AML-193 (cell line): ENCODE measurements at places on chromosomes 4 and X.

DNA sequence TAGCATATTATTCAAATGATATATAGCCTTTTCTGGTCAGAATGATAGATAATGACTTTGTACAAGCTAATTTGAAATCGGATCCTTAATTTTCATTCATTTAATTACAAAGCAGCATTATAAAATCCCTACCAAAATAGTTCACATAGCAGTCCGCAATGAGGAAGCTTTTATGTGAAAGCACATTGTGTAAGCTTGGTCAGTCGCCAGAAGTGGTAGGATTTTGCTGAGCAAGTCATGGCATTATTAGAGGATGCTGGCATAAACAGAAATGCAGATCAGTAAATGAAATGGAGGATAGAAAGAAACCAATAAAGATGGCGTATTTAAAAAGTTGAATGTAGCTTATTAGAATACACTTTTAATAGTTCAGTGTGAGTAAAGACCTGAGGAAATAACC, 93.2 kb upstream of the DIAPH2 start:
- no peak for DNase-seq

DNA sequence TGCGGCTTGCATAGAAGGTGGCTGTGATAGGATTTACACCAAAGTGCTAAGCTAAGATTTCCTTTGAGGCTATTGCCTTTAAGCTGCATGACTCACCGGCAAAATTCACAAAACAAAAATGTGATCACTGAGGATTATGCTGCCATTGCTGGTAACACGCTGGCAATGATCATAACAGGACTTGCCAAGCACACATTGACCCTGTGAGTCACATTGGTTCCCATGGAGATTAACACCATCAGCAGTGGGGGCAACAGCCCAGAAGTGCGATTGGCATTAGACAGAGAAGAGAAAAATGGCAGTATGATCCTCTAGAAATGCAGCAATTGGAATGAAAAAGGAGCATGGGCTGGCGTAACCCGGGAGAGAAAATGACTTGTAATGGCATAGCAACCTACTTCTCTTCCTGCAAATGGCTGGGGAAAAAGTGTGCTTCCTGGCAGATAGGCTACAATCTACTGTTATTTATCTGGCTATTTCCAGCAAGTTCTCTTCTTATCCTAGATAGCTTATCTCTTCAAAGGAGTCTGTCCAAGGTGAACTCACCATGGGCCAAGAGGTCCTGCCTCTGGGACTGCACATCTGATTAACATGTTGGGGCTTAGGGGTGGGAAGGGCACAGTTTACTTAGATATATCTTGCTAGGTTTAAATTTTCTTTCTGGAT, 314.2 kb upstream of the IGFBP7 start:
- no peak for DNase-seq

- DNase-seq = no peak
Measured at GRCh38 chrX:73561801-73562200, 1.2 kb upstream of the CHIC1 start.

DNA sequence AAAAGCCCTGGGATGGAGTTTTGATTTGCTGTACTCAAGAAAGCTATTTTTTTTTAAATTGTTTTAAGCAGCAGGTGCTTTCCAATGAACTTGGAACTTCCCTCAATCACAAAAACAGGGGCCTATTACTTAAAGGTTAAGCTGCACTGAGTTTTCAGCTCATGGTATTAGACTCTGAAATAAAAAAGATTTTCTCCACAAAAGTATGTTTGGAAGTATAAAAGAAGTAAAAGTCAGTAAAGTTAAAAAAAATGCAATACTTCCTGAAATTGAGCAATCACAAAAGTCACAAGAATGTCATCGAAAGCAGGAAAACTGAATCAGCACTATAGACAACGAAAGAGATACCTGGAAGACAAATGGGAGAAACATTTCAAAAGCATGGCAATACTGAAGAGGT, 38.9 kb upstream of the PLAC8 start:
- DNase-seq = no peak

DNA sequence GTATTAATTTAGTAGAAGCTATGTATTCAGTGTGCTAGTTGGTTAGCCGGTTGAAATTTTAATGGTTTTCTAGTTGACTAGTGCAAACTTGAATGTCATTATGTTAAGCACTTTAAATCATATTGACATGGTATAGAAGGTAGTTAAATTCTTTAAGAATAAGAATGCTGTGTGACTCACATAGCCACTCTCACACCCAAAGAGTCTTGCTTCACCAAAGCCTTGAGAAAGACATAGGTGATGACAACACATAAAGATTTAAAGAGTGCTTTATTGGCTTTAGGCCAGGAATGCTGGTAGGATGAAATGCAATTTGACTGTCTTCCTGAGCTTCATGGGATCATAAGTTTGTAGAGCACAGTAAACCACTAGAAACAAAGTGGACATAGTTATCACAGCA, 85.3 kb downstream of the DCAF8L2 start:
- no peak for DNase-seq

DNA sequence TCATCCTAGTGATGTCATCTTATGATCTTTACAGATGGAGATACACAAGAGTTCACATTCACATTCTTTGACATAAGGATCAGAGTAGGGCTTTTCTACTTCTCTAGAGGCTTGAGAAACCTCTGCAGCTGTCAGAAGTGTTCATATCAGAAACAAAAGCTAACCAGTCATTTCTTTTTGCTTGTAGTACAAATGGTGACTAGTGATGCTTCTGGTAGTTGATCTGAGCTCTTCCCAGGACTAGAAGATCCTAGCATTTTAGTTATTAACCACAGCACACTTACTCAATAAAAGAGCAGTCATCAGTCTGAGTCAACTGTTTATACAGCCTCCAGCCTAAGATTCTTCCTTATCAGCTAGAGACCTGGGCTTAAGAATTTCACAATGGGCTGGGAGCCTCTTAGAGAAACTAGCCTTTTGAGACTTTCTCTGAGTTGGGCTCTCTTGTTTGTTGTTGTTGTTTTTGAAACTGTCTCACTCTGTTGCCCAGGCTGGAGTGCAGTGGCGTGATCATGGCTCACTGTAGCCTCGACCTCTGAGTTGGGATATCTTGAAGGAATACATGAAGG, 84.1 kb downstream of the TMEM164 start:
- DNase-seq = peak; percentile 38

GRCh38 chr4:57494821-57495220, 384.6 kb upstream of the IGFBP7 start:
- DNase-seq = no peak

- no peak for DNase-seq
Measured at GRCh38 chr4:81030061-81030980, at the start of gene BMP3. BMP3 (plus strand) TSS chr4:81030708; CDS start chr4:81031285, 577 bp downstream.

- DNase-seq = no peak
Measured at GRCh38 chrX:9133426-9133825, 99.5 kb upstream of the FAM9B start.

GRCh38 chrX:153485396-153486080, 9.2 kb upstream of the BGN start:
- DNase-seq = no peak

DNA sequence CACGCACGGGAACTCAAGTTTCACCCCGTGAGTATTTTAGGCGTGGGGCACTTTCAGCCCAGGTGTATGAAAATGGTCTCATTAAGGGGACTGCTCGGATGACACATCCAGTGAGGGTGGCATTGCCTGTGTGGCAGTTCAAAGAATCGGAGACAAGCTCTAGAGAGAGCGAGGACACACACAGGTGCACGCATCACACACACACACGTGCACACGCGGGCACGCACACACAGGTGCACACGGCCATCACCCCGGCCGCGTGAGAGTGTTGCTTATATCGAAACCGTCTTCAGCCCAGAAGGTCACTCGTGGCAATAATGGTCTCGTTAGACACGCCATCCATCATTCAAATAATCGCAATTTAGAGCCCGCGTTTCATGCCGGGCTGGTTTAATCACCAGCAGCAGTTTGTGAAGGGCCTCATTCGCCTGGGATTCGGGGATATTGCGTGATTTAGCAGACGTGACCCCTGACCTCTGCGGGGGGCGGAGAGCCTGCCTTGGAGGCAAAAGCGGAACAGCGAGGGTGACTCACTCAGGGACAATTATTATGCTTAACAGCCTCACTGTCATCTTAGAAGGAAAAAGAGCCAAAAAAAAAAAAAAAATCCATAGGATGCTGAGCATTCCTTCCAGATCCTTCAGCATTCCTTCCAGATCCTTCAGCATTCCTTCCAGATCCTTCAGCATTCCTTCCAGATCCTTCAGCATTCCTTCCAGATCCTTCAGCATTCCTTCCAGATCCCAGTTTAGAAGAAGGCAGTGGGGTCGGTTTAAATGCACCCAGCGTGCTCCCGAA, 89.4 kb upstream of the PPP2R3B start:
- no peak for DNase-seq

- no peak for DNase-seq
Measured at GRCh38 chrX:87236830-87237440, 280.7 kb upstream of the KLHL4 start.

GRCh38 chr4:76087007-76087769, 12.7 kb downstream of the ART3 start:
- peak; percentile 20 for DNase-seq

- DNase-seq = no peak
Measured at GRCh38 chrX:113305496-113305895, 464.9 kb upstream of the AMOT start.

- no peak for DNase-seq
Measured at GRCh38 chr4:7236847-7237246, 44.5 kb downstream of the SORCS2 start.

- peak; percentile 55 for DNase-seq
Measured at GRCh38 chr4:173420324-173420752, 21.4 kb upstream of the SCRG1 start.

GRCh38 chr4:161816958-161817357, 346.8 kb downstream of the FSTL5 start:
- DNase-seq = no peak

DNA sequence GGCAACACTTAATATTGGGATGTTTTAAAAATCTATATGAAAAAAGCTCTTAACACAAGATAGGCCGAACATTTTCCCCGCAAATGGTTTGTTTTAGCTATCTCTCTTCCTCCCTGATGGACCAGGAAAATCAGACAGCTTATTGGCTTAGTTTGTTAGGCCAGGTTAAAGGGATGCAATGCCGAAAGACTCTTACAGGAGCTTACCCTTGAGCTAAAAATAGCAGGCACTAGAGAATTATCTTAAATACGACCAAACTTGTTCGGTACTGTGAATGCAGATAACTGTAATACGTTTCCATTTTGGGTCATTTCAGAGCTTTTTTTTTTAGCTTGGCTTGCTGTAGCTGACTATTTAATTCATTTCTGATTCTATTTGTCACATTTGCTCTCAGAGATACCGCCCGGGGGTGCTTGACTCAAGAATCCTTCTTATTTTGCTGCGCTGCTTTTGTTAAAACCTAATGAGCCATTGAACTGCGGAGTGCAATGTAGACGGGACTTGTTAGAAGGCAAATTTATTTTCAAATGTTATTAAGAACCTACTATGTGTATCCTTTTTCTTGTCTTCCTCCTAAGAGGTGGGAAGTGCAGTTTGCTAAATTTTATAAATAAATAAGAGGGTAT, 23.3 kb downstream of the PPARGC1A start:
- DNase-seq = no peak

DNA sequence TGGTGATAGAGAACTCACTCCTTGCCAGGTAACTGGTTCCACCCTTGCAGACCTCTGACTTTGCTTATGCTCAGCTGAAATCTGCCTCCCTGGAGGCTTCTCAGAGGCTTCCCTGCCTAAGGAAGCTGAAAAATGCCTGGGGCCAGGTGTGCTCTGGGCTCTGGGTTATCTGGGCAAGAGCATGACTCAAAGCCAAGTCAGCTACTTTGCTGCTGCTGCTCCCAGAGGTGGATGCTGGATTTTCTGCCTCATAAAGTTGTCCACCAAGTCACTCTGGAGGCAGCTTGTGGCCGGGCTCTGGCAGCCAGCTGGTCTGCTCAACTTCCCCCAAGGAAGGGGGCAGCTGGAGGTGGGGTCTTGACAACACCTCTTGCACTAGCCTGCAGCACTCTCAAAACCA, 132.7 kb downstream of the PJA1 start:
- DNase-seq = no peak

DNA sequence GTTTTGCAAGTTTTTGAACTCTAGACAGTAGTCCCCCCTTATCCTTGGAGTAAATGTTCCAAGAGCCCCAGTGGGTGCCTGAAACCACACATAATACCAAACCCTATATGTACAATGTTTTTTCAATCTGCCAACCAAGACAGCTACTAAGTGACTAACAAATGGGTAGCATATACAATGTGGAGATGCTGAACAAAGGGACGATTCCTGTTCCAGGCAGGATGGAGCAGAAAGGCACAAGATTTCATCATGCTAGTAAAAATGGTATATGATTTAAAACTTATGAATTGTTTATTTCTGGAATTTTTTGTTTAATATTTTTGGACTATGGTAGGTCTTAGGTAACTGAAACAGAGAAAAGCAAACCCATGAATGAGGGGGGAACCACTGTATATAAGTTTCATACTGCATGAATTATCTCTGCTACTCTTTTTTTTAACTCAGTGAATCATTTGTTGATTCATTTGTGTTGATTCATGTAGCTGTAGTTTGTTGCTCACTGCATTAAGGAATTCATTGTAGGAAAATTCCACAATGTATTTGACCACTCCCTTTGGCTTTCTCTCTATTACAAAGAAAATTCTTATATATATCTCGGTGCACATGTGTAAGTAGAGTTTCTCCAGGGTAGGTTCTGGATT, 21.9 kb upstream of the ANXA3 start:
- DNase-seq = no peak

DNA sequence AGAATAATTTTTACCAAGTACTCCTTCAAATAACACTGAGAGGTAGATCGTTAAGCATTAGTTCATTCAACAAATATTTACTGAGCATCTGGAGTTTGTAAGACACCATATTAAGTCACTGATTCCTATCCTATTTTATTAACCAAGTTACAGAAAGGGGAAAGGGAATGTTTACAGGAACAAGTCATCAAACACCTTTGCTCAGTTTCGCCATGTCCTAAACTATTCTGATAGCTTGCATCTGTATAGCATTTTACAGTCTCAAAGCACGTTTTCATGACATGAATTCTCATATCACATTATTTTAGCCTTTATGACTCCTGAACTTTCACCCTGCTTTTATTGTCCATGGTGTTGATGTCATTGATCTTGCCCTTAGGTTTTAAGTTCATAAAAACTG, 89.2 kb downstream of the AREG start:
- no peak for DNase-seq

DNA sequence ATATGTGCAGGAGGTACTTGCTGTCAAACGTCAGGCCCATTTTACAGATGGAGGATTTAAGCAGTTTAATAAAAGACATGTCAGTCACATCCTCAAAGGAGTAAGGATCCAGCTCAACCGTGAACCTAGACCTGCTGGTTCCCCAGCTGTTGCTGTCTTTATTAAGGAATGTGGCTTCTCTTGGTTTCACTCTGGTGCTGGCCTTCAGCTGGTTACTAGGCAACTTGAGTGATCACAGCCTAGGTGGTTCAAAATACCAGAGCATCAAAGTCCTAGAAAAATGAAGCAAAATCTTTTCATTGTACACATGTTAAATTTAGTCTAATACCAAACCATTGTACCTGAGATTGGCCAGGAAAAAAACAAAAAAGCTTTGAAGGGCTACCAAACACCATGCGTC, 32.7 kb upstream of the GLRA2 start:
- DNase-seq = no peak

DNA sequence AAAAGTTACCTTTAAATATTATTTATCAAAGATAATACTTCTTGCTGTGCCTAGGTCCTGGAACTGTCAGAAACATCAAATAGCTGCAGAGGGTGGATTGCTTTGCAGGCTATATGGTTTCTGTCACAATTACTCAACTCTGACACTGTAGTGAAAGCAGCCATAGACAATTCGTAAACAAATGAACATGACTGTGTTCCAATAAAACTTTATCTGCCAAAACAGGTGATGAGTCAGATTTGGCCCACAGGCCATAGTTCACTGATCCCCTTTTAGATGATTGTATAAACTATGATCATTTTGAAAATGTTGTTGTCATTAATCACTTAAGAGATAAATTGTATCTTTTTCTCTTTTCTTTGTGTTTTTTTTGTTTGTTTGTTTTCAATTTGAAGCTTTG, 8.4 kb upstream of the MEPE start:
- no peak for DNase-seq
